H9 (cell line): ENCODE measurements at places on chromosomes 13 and 19.

DNA sequence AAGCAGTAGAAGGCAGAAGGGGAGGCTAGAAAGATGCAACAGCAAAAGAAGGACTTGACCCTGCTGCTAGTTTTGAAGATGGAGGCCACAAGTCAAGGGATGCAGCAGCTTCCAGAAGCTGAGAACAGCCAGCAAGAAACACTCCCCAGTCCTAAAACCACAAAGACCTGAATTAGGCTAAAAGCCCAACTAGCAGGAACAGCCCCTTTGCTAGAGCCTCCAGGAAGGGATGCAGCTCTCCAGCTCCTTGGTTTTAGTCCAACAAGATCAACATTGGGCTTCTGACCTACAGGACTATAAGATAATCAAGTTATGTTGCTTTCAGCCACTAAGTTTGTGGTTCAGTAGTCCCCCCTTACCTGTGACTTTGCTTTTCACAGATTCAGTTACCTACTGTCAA lies 10.5 kb upstream of the LATS2 start:
- no peak for DNase-seq

- DNase-seq, result no peak
Observed at GRCh38 chr19:40321076-40321475, 27.1 kb downstream of the C19orf47 start.

DNA sequence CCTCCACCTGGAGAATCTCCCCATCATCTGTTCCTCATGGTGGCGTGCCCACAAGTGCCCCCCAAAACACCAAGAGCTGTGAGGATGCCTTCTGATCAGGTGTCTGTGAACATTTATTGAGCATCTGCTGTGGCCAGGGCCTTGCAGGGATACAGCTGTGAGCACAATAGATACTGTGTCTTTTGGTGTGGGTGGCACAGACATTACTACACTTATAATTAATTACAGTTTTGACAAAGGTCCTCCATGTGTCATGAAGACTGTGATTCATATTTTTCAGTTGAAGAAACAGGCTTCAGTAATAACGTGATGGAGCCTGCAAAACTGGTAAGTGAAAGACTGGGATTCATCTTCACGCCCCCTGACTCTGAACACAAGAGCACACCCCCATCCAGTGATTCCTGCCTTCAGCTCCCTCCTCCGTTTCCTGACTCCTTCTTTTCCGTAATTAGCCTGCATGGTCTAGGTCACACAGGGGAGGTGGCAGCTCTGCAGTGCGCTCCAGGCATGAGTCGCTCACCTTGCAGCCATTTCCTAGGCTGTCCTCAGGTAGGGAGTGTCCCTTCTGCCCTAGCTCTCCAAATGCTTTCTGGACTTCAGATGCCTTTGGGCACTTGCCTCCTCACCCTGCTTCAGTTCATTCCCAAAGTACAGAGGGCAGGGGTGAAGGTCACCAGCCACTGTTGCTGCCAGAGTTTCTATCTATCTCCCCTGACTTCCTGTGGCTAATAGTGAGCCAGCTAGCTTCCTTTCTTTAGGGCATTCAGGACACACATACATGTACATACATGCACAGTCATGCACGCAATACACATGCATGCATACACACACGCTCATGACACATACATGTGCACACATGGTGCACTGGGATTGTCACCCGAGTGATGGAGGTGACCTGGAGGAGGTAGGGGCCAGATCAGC lies 66.5 kb downstream of the SIAH3 start:
- no peak for DNase-seq

GRCh38 chr13:76878043-76878442 lies 8.2 kb downstream of the KCTD12 start:
- no peak for DNase-seq

- DNase-seq, result no peak
Observed at GRCh38 chr13:32682740-32683139, 96.5 kb downstream of the PDS5B start.

DNA sequence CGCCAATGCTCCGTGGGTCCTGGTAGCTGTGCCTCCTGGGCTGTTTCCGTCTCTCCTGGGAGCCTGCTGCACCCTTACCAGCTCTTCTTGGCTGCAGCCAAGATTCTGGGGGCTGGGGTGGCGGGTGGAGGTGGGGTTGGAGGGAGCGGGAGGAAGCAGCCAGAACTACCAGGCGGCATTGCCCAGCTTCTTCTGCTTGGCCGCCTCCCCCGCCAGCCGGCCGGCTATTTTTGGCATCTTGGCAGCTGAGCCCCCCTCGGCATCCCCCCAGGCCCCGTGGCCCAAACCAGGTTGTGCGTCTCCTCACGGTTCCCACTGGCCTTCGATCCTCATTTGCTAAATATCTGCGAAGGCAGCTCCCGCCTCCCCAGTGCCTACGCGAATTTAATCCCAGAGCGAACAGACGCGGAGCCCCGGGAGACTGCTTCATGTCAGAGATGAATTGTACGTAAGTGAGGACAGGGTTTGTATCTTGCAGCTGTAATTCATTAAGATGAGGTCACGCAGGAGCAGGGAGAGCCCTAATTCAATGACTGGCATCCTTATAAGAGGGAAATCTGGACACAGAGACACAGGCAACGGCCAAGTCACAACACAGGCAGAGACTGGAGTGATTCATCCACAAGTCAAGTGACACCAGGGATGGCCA lies 12.8 kb upstream of the PEAK3 start:
- DNase-seq, result no peak

GRCh38 chr19:51621178-51621577 lies 9.0 kb downstream of the SIGLEC5 start:
- no peak for DNase-seq

- no peak for DNase-seq
Observed at GRCh38 chr19:40976134-40976533, 14.9 kb upstream of the CYP2B6 start.

DNA sequence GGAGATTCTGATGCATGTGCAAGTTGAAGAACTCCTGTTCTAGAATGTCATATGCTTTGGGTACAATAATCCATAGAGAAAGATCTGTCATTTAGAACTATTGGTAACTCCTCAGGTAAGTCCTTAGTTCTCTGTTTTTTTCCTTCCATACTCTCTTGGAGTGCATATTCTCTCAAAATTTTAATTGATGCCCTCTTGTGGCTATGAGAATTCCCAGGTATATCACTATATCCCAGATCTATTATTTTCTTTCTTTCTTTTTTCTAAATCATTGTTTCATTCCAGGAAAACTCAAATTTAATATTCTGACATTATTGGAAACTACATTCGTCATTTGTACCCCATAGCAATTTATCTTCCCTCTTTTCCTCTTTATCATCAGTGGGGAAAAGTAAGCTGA lies 485.4 kb downstream of the KLF5 start:
- DNase-seq, result no peak

- DNase-seq, result peak; percentile 92
Observed at GRCh38 chr13:30978981-30979956, 46.8 kb downstream of the TEX26 start.

GRCh38 chr19:14136509-14137281 lies at the start of gene ASF1B:
TSS of gene ASF1B (minus strand) at chr19:14136589. CDS start at chr19:14136456, 133 bp downstream.
- DNase-seq, result peak; percentile 100

- DNase-seq, result no peak
Observed at GRCh38 chr13:80386002-80386401, 45.1 kb upstream of the SPRY2 start.

DNA sequence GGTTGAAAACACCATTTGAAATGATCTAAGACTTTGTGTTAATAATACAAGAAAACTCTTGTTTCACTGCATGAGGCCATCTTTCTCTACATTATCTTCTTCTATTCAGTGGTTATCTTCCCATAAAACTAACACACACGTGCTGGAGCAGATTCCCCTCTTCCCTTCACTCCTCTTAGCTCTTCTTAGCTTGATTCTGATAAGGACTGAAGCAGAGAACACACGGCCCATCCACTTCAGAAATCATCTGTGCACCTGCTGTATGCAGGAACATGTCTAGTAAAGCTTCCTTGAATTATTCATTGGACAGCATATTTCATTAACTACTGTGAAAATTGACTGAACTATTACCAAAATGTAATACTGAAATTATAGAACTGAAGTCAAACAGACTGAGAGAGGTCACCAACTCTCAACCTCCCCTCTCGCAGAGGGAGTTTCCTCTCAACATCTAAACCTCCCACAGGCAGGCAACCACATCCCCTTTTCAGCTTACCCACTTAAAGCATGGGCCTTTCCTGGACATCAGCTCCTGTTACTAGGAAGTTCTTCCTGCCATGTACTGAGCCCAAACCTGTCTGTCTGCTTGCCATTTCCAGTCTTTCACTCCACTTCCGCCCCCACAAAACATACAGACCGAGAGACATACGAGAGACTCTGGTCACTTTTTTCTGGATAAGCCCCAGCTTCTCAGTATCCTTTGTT lies 113.9 kb downstream of the CRYL1 start:
- DNase-seq, result no peak

DNA sequence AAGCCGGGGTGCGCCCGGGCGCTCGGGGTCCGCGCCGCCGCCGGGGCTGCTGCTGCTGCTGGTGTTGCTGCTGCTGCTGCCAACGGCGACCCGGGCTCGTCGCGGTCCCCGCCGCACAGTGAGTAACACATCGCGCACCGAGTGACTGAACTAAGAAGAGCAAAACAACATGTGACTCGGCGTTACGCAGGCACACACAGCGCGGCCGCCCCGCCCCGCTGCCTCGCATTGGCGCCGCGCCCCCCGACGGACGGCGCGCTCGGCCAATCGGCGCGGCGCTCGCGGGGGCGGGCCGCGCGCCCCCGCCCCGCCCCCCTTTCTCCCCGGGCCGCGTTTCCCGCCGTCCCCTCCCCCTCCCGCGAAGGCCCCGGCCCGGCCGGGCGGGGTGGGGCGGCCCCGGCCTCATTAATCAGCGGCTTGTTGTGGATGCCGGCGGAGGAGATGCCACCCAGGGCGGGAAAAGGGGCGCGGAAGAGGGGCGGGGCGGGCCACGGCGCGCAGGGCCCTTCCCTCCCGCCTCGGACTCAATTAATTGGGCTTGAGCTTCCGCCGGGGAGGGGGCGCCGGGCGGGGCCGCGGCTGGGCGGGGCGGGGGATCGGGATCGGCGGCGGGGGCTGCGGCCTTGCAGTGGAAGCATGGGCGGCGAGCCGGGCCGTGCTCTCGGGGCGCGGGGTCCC lies at the start of gene IRS2:
IRS2 (minus strand) TSS at position 127 of the 678 bp plus-strand sequence. CDS start 530 bp downstream, outside the sequence.
- peak; percentile 95 for DNase-seq

- DNase-seq, result no peak
Observed at GRCh38 chr19:9865732-9866501, 30.8 kb downstream of the PIN1 start.

DNA sequence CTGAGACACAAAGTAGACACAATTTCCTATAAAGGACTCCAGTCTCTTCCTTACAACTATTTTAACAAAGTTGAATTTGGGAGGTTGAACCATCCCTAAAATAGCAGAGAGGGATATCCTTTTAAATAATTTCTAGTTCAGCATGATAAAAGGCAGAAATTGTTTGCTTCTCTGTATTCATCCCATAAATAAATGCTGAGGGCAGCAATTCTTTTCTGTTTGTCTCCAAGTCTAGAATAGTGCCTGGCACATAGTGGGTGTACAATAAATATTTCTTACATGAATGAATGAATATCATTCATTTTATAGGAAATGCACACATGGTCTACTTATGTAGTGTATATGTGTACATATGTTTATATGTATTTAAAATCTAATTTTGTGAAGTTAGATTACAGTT lies 12.3 kb downstream of the COL4A1 start:
- DNase-seq, result no peak

DNA sequence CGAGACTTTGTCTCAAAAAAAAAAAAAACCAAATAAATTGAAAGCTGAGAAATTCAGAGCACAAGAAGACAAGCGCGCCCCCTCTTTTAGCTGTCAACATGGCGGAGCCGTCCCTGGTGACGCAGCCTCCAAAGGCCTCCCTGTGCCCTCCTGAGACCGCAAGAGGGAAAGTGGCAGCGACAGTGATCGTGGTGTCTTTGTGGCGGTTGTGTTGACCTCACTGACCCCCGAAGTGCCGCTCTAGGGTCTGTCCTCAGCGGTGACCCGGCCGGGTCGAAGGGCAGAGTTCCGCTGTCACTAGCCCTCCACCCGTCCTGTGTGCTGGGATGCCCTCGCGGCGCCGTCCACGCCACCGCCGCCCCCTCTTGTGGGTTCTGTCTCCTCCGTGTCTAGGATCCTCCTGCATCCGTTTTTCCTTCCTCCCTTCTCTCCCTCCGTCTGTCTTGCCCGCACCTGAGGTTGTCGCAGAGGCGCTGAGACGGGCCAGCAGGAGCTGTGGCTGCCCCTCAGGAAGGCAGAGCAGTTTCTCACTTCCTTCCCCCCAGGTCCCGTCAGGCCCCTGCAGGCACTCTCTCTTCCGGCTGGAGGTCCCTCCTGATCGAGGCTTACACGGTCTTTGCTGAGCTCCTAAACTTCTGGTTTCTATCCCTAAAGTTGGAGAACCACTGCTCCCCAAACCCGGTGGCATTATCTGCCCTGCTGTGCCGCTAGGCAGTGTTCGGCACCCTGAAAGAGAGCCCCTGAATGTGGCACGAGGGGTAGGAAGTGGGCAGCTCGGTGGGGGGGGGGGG lies 7.2 kb downstream of the UHRF1 start:
- DNase-seq, result no peak

DNA sequence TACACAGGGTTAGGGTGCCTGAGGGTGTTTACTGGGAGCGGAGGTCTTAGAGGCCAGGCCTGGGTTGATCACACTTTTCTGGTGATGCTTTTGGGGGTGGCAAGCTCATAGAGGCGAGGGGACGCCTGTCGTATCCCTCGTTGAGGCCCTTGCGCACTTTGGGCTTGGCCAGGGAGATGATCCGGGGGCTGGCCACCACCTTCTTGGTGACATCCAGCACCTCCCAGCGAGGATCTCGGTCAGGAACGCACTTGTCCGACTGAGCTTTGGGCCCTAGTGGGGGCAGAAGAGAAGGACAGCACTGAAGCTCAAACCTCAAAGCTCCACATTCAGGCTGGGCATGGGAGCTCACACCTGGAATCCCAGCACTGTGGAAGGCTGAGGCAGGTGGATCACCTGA lies 17.6 kb upstream of the MIER2 start:
- DNase-seq, result no peak

- DNase-seq, result no peak
Observed at GRCh38 chr13:32830336-32831031, 185.7 kb upstream of the KL start.

- no peak for DNase-seq
Observed at GRCh38 chr13:90577726-90578125, 769.8 kb upstream of the MIR17HG start.

- DNase-seq, result no peak
Observed at GRCh38 chr13:101572456-101572855, 120.0 kb downstream of the ITGBL1 start.

DNA sequence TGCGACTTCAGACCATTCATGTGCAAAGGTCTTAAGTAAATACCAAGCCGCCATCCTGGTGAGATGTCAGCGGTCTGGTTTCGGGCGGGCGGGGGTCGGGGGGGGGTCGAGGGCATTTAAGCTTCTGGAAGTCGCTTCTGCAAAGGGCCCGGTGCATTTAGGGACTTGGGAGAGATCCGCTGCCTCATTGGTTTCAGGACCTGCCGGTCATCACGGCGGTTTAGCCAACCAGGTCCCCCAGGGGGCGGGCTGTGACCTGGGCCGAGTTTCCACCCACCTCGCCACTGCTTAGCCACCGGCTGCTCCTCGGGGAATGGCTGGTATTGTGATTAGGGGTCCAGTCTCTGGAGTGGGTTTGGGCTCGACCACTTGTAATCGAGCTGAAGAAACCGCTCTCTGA lies 7.8 kb downstream of the ANKLE1 start:
- DNase-seq, result peak; percentile 91
